Inflammatory macrophage (primary cell): ENCODE measurements at places on chromosomes 5 and 9.

GRCh38 chr5:27769748-27770402, 731.5 kb upstream of the CDH9 start:
- no peak for DNase-seq

GRCh38 chr5:80713631-80714030, 58.8 kb upstream of the DHFR start:
- no peak for DNase-seq

GRCh38 chr9:137315581-137316011, 13.5 kb upstream of the NRARP start:
- no peak for DNase-seq

DNA sequence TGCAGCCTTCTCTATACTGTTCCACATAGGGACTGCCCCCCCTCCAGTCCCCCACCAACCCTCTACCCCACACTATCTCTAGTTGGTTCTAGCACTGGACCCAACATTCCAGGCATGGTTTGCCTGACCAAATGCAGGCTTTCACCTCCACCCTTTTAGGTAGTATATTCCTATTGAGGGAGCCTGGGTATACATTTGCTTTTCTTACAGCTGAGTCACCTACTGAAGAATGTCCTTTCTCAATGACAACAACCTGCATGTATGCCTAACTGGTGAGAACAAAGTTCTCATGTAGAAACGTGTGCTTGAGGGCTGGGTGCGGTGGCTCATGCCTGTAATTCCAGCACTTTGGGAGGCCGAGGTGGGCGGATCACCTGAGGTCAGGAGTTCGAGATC, 8.2 kb downstream of the TNIP1 start:
- no peak for DNase-seq

GRCh38 chr5:107985144-107985543, 314.4 kb upstream of the EFNA5 start:
- no peak for DNase-seq

GRCh38 chr5:164000819-164001218, 495.4 kb downstream of the MAT2B start:
- no peak for DNase-seq

- DNase-seq: no peak
Measured at GRCh38 chr5:171525085-171525484, 105.6 kb downstream of the FGF18 start.

GRCh38 chr5:114581136-114581535, 219.3 kb downstream of the KCNN2 start:
- DNase-seq: no peak

DNA sequence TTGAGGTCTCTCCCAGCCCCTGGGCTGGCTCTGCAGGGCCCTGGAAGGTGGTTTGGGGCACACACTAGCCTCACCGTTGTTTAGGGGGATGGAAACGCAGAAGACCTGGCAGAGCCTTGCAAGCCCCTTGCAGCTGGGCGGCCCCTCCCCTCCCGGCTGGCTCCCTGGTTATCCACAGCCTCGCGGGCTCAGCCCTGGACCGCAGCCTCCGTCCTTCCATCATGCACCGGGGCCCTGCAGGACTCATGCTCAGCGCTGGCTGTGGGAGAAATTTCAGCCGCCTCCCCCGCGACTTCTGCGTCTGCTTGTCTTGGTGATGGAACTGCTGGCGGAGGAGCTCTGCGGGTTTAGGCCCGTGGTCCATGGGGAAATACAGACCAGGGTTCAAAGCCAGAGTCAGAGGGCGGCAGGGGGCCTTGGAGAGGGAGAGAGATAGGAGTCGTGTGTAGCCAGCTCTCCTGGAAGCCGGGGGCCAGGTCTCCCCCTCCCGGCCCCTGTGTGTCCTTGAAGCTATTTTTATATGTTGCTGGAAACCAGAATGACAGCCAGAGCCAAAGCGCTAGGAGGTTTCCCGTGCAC, 75.8 kb upstream of the IER5L start:
- no peak for DNase-seq

- DNase-seq: peak; percentile 55
Measured at GRCh38 chr5:149114403-149115312, 26.6 kb upstream of the ABLIM3 start.

DNA sequence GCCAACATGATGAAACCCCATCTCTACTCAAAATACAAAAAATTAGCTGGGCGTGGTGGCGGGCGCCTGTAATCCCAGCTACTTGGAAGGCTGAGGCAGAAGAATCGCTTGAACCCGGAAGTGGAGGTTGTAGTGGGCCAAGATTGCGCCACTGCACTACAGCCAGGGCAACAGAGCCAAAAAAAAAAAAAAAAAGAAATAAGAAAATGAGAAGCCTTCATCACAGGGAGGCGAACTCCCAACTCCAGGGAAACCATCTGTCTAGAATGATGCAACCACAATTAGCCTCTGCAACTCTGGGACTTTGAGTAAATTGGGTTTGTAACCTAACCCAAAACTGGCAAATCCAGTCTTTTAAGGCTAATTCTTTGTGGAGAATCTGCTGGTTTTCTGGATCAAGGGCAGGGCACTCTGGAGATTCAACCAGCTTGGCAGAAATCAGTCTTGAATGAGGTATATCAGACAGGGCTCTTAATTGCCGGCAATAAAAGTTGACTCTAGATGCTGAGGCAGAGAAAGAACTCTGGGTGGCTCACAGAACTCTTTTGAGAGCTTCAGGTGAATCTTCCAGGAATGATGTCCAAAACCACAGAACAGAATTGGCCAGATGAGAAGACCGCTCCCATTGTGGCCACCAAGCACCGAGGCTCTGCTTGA, 9.9 kb downstream of the S100Z start:
- peak; percentile 66 for DNase-seq

DNA sequence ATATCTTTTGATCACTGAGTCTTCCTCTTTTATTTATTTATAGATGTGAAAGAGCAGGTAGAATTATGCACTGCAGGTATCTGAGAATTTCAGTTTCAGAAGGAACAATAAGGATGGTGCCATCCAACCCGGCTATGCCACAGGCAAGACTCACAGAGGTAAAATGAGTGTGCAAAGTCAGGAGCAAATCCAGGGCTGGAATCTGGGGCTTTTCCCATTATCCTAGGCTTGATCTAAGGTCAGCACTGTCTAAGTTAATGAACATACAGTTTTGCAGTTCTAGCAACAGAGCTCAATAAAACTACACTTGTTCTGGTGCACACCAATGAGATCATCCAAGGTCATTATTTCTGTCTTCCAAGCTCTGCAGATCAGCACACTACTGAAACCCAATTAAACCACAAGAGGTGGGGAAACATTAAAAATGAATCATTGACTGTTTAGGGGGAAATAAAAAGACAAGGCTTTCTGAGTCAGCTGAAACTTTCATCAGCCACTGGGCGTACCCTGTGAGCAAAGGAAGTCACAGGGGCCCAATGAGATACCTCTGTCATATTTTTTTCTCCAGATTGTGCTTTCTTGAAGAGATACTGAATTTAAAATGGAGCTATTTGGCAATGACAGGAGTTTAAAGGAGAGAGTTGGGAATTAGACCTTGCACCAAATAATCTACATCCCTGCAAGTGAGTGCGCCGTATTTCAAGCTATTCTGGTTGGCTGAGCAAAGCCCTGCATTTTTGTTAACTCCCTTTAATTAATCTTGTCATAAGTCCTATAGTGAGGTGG, 662.2 kb upstream of the ZNF608 start:
- DNase-seq: peak; percentile 47

DNA sequence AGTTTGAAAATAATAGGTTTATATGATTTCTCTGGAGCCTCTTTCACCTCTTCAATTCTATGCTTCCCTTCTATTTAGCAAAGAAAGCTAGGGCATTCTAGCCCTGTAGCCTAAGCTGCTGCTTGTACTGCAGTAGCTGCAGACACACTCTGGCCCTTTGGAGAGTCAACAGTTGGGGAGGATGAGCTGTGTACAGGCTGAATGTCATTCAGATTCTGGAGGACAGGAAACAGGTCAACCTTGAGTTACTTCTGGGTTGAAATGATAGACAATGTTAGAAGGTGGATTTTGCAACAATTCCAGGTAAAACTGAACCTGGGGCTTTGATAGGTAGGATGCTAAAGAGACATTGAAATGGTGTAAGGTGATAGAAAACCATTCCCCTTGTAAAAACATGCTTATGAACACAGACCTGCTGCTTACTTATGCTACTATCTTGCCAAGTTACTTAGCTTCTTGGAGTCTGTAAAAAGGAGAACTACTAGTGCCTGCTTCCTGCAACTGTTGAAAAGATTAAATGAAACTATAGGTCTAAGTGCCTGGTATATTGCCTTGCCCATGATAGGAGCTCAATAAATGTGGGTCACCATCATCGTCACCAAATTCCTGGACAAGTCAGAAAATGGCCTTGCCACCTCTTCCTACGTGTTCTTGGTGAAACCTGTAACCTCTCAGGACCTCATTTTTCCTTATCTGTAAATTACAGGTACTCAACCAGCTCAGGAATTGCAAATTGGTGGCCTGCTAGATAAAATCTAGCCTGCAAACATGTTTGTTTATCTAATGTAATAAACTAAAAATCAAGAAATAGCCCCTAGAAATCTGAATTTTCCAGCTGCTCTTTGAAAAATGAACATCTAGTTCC, 83.7 kb downstream of the GALNT10 start:
- no peak for DNase-seq

DNA sequence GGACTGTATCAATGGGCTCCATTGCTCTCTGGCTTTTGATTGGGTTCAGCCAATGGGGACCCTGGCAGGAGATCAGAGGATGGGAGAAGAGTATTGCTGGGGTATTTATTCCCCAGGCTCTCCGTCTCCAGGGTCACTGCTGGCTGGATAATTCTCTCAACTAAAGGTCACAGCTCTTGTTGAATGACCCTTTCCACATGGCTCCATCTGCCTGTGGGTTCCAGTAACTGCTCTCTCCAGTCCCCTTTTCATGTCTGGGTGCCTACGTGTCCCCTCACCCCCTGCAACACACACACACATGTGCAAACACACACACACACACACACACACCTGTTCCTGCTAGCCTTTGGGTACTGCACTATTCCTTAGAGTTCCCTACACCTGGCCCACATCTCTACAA, 53.9 kb upstream of the RIC1 start:
- peak; percentile 51 for DNase-seq

DNA sequence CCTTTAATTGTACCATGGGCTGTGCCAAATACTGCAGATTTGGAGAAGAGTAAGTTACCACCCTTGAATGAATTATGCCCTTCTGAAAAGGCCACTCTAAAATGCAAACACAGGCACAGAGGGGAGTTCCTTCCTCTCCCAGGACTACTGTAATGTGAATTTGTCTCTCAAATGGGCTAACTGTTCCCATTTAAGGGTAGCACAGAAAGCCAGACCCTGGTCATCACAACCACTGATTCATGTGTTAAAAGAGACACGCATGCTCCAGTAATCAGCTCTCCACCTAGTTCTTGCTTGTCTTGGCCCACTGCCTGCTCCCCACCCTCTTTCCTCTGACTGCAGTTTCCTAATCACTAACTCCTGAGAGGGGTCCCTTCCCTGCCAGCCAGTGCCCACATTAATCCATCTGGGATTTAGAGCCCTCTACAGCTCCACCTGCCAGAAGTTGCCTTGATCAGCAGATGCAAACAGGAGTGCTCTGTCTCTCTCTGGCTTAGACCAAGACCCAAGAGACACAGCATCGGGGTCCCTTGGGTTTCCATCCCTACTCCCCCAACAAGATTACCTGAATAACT, 382.4 kb downstream of the TMEM167A start:
- no peak for DNase-seq
